Calu3 (cell line): ENCODE measurements at places on chromosomes 7 and 10. TPM values are rescaled to one million over a fixed set of nuclear protein-coding genes. Genes with fewer than 3 reads are reported as not detected.

GRCh38 chr10:127889605-127890195, 3.0 kb downstream of the CLRN3 start:
- peak; percentile 17 for DNase-seq

DNA sequence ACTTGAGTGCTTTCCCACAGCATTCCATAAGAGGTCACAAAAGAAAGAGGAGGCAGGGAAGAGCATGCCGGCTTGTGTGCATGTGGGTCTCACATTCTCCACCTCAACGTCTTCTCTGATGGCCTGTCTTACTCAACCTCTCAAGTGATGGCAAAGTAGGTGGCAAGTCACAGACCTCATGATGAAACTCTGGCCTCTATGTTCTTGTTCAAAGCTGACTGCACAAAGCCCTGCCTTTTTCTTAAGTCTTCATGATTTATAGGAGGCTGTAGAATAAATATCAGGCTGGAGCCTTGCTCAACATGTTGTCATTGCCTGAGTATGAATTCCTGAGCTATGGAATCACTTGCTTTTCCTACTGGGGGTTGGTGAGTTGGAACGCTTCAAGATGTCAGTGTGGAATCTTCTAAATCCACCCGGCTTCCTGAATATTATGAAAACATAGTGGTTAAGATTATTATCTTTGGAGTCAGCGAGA, 213.6 kb upstream of the INHBA start:
- DNase-seq: no peak

DNA sequence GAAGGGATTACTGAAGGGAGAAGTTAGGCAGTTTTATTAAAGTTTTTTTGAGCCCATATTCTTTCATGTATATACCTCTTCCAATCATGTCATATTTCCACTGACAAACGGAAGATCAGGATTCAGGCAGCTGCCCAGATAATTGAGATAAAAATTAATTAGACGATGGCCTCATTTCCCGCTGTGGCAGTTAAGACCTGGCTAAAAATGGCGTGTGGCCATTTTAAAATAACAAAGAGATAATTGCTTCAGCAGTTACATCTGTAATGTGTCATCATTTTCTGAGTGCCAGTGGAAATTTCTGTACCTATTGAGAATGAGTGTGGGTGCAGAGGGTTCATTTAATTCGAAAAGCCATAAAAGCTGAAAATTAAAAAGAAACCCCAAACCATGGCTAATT, 215.1 kb downstream of the STK31 start:
- DNase-seq: no peak

- no peak for DNase-seq
These were observed 29.4 kb downstream of the AKR1B1 start for GRCh38 chr7:134429481-134429880.

GRCh38 chr7:38938001-38938485, 29.1 kb upstream of the VPS41 start:
- DNase-seq: no peak

ARF5 gene
- 102 and 105 TPM in 2 replicates for total RNA-seq

POLR2J2 gene
- total RNA-seq: 13.9 and 16.6 TPM in 2 replicates

FAM25G gene
- total RNA-seq: not detected in 2 replicates

- no peak for DNase-seq
These were observed 65.0 kb downstream of the SVIL start for GRCh38 chr10:29569795-29570194.

GRCh38 chr7:95684505-95684904, 87.8 kb upstream of the DYNC1I1 start:
- no peak for DNase-seq

- DNase-seq: no peak
These were observed 144.5 kb upstream of the ASAH2 start for GRCh38 chr10:50395851-50396250.

SH2D4B gene
- total RNA-seq: 0.24 TPM in 1 of 2 replicates, not detected in the other

DNA sequence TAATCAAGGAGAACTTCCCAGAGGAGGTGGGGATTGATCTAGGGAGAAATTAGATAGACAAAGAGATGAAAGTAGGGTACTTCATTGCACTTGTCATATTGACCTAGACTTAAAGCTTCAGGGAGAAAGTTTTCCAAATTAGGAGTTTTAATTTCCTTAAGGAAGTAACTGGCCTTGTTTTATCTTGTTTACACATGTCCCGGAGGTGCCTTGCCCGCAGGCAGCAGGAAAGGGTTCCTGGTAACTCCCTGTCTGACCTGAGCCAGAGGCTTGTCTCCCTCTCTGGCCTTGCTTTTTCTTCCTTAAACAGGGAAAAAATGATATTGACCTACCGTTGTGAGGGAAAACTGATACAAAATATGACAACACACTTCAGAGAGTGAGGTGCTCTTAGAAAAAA, 181.6 kb downstream of the EVX1 start:
- peak; percentile 63 for DNase-seq

TMEM120A gene
- 19.3 and 30.8 TPM in 2 replicates for total RNA-seq

DNA sequence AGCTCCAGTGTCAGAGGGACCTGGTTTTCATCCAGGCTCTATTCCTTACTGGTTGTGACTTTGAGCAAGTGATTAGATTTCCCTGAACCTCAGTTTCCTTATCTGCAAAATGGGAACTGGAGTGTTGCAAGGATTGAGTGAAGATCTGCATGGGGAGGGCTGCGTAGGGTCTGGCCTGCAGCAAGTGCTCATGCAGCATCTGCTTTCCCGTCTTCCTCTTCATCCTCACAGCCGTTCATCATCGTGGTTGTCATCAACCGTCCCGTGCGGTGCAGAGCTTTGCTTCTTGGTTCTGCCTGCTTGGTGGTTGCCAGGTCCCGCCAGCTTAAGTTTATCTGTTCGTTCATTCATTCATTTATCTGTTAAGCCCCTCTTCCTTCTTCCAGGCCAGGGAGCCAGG, 135.0 kb downstream of the GRK5 start:
- DNase-seq: no peak

ASB15 gene
- total RNA-seq: not detected in 2 replicates

NPFFR1 gene
- total RNA-seq: 0.20 and 0.24 TPM in 2 replicates

CCDC7 gene
- total RNA-seq: 7.4 and 8.4 TPM in 2 replicates

DNA sequence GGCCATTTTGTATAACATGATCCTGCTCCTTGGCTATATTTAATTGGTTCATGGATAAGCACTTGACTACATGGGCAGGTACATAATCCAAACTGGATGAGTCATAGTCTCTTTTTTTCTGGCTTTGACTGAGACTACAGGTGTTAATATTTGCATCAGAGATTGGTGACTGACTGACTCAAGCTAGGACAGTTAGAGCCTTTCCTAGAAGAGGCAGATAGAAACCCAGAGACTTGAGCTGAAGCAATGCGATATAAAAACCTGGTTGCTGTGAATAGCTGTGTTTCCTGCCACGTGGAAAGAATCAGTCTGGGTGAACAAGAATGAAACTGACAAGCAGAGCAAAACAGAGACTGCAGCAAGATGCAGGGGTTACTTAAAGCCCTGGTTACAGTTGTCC, 81.0 kb downstream of the SAMD9 start:
- DNase-seq: no peak

DNA sequence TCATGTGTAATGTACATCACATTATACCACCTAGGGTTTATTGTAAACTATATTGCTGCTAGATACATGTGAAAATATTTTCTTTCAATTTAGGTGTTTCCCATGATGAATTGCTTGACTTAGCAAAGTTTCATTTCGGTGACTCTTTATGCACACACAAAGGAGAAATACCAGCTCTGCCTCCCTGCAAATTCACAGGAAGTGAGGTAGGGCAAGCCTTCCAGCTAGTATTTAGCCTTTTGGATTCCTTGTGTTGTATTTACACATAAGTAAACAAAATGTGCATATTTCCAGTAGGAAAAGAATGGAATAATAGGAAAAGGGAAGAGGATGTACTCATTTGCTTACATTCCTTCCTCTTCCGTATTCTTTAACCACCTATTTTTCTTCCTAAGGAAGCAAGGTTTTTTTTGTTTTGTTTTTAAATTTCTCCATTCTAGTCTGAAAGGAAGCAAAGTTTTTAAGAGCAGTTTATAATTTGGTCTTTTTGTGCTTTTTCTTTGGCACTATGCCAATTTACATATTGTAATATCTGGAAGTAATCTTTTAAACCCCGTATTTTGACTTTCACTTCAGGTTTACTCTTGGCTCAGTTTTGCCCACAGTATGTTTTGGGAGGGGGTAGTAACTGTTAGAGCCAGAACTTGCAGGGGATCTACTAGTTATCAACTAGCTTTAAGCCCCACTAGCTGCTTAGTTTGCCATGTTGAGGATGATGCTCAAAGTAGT, 10.4 kb downstream of the PMPCB start:
- DNase-seq: no peak

DNA sequence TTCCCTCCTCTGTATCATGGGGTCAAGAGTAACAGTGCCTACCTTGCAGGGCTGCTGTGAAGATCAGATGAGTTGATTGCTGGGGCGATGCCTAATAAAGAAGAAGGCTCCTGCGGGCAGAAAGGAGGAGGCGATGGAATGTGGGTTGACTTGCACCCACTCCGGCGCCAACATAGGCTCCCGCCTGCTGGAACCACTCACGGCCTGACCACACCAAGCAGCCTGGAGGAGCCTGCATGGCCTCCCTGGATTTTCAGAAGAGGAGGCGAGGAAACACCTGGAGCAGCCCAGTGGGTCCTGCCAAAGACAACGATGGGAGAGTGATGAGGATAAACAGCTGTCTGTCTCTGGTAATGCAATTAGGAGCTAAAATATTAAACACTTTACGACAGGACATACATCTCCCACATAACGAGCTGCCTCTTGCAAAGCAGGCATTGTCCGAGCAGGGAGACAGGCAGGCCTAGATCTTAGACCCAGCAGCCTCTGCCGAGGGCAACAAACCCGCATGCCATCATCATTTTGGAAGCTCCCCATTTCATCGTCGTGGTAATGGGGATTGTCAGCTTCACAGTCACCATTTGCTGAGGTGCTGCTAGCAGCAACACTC, 302.9 kb upstream of the ZMIZ1 start:
- no peak for DNase-seq

AKR1C2 gene
- 10.6 and 13.2 TPM in 2 replicates for total RNA-seq

ZNF487 gene
- total RNA-seq: 2.5 and 3.4 TPM in 2 replicates

CYP2C19 gene
- total RNA-seq: 3.6 and 4.5 TPM in 2 replicates

DNA sequence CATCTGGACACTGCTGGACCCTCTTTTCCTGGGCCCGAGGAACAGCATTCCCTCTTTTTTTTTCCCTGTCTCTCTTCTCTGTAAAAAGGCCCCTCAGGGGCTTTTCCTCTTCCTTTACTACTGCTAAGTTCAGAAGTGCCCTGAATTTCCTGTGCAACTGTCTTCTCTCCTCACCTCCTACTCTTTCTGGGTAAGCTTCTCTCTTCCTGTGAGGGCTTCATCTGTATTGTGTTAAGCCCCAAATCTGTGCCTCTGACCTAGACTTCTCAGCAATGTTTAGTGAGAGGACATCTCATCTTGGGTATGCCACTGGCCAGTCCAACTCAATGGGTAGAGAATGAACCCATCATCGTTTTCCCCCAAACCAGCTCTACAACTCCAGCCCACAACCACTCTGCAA, 174.2 kb downstream of the PTEN start:
- no peak for DNase-seq

PTPRZ1 gene
- total RNA-seq: 4.9 and 5.8 TPM in 2 replicates

DNA sequence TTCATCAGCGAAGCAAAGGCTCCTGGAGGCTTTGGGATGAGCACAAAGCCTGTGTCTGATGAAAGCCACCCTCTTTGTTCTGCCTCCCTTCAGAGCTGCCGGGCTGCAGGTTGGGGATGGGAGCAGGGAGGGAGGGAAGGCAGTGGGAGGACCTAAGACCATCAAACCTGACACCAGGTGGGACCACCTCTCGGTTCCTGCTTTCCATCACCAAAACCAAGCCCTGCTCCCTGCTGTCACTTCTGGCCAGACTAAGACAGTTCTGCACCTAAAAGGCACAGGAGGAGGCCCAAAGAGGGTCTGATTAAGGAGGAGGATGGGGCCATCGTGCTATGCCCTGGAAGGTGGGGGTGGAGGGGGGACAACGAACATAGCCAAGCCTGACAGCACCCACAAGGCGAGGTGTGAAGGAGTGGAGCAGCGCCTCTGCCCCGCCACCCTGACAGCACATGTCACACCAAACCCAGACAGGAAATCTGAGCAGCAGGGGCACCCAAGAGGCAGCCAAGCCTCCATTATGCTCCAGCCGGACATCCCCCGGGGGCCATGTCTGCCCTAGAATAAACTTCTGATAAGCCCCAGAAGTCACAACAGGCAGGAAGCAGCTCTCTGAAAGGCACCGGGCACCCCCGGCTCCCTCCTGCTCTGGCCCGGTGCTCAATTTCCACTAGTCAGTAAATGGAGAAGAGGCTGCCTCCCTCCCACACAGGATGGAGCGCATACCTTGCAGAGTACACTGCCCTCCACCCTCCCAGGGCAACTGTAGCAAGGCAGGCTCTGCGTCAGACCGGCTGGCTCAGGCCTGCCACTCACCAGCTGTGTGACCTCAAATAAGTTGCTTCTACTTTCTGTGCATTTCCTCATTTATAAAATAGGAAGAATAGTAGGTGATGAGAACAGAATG, 48.9 kb downstream of the DLG5 start:
- DNase-seq: no peak

LRRN3 gene
- not detected in 2 replicates for total RNA-seq

CYP2E1 gene
- 1.7 and 3.5 TPM in 2 replicates for total RNA-seq

- DNase-seq: no peak
These were observed 17.7 kb downstream of the CCL24 start for GRCh38 chr7:75795831-75796285.

DNA sequence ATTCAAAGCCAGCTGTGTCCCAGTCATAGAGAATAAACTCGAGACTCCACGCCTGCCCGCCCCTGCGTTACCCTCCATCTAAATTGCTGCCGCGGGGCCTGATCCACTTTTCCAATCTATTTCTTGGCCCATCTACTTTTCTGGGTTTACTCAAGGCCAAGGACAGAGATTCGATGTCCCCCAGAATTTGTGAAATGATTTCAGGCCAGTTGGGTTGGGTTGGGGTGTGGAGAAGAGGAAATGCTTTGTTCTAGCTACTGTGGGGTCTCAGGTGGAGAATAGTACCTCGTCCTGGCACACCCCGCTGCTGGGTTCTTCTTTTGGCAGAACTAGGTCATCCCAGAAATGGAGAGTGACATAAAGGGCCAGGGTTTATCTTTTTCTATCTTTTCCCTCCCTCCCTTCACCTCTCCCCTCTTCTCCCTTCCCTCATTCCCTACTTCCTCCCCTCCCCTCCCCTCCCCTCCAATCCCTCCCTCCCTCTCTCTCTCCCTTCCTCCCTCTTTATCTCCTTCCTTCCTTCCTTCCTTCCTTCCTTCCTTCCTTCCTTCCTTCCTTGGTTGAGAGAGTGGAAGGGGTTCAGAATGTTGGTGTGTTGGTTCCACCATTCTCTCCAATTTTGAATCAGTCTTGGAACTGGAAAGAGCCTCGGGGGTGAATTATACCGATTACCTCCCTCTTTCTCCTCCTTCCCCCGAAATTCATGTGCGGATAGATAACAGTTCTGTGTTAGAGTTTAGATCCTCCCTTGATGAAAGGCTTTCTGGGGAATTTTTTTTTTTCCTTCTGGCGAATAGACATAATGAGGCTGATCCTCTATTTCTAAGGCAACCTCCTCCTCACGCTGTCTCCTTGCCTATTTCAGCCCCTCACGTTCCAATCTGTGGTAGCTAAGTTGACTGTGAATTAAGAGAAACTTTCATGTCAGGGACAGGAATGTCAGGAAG, 1.2 kb upstream of the TMEM229A start:
- DNase-seq: no peak

DNA sequence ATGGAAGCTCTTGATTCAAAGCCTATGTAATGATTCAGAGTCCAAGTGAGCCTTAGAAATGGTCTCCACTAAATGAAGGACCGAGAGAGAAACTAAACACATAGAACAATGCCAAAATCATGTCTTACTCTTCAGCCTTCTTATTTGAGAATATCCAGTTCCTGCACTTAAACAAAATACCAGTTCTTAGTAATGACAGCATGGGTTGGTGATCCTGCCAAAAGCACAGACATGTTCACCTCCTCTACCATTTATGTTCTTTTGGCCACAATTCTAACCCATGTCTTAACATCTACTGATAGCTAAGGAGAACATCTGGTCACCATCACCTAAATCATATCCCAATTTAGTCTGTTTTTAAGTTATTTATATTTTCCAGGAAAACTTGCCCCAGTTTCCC, 239.6 kb upstream of the PTN start:
- DNase-seq: no peak

THSD7A gene
- 5.9 and 8.3 TPM in 2 replicates for total RNA-seq
